ENCODE measurements at places on chromosomes 13 and 19.

GRCh38 chr19:29013325-29013724 is 199.6 kb downstream of the UQCRFS1 start:
- DNase-seq: no peak

GRCh38 chr13:110949628-110950027 is 34.8 kb upstream of the ANKRD10 start:
- no peak for DNase-seq

- no peak for DNase-seq
These were observed 10.1 kb downstream of the TMEM143 start for GRCh38 chr19:48353677-48354076.

GRCh38 chr13:33245505-33246158 is 39.9 kb downstream of the STARD13 start:
- no peak for DNase-seq

GRCh38 chr13:81487151-81487550 is 1146.2 kb upstream of the SPRY2 start:
- no peak for DNase-seq

- DNase-seq: no peak
These were observed 92.8 kb downstream of the FAM216B start for GRCh38 chr13:42874221-42874620.

All from stimulated activated naive B cell treated with anti-CD40 and anti-IgM and Interleukin-4, amounts not matched to agents 10 μg/mL and 1 μg/mL and 100 μg/mL, for 72 hours (primary cell).